Gastroesophageal sphincter (tissue), 4 donors: ENCODE measurements at places on chromosomes 2 and 18.

DNA sequence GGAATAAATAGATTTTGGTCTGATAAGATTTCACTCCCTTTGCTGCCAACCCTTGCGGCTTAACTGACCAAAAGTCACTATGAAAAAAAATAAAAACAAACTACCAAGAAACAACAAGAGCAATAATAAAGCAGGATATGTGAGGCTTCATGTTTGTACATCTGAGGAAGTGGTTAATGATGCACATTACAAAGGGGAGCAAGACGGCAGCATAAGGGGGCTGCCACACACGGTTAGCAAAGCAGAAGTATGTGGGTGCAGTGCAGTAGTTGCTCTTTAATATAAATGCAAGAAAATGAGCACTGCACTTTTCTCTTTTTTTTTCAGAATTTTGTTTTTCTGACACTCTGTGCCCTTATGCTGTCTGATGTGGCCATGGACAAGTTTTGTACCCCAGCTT lies 377.1 kb upstream of the CNTNAP5 start:
- H3K27me3 ChIP-seq = no peaks in the 10 kb centered on the region
- no peak overlapping the region for H3K27ac ChIP-seq
- no peaks in the 10 kb centered on the region for H3K36me3 ChIP-seq
- no peak overlapping the region for H3K4me3 ChIP-seq
- ATAC-seq = no peak

GRCh38 chr2:23777826-23778225 lies 149.1 kb downstream of the ATAD2B start:
- ATAC-seq = no peak
- H3K27ac ChIP-seq = no peak overlapping the region
- H3K27me3 ChIP-seq = no peaks in the 10 kb centered on the region
- H3K4me3 ChIP-seq = no peak overlapping the region
- H3K36me3 ChIP-seq = no peaks in the 10 kb centered on the region
- H3K4me1 ChIP-seq = no peaks in the 10 kb centered on the region

DNA sequence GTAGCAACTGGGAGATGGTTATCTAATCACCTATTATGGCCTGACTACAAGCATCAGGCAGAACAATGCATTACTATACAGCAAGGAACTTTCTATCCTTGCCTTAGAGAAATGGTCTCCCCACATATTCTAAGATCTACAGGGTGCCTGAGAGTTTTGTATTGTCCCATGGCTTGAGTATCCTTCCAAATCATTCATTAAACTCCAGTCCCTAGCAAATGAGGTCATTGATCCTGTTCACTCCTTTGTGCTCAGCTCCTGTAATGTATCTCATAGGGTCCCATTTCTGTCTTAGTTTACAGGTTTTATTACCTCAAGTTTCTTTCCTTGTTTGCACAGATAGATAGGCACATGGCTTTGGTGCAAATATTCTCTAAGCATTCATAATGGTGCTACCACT lies 9.0 kb downstream of the HNMT start:
- peaks cover 12% of the 10 kb centered on the region for H3K4me1 ChIP-seq
- no peak overlapping the region for H3K27ac ChIP-seq
- H3K27me3 ChIP-seq = no peaks in the 10 kb centered on the region
- ATAC-seq = no peak
- H3K36me3 ChIP-seq = peaks cover 22% of the 10 kb centered on the region

- H3K4me1 ChIP-seq = no peaks in the 10 kb centered on the region
- ATAC-seq = no peak
- no peak overlapping the region for H3K4me3 ChIP-seq
- no peaks in the 10 kb centered on the region for H3K36me3 ChIP-seq
- peaks cover 10% of the 10 kb centered on the region for H3K27me3 ChIP-seq
Measured at GRCh38 chr2:9819551-9819950, 23.7 kb upstream of the TAF1B start.

DNA sequence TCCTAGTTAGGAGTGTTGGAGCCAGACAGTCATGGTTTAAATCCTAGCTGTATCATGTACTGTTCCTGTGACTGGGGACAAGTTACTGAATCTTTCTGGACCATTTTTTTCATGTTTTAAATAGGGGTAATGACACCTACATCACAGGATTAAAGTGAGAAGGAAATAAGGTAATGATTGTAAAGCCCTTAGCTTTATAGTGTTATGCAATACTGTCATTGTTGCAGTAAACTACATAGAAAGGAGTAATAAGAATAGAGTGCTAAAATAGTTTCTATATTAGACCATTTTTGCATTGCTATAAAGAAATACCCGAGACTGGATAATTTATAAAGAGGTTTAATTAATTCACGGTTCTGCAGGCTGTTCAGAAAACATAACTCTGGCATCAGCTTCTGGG lies 14.5 kb downstream of the AGPS start:
- no peak overlapping the region for H3K27ac ChIP-seq
- no peak overlapping the region for H3K4me3 ChIP-seq
- H3K27me3 ChIP-seq = no peaks in the 10 kb centered on the region
- H3K36me3 ChIP-seq = no peaks in the 10 kb centered on the region
- peaks cover 31% of the 10 kb centered on the region for H3K4me1 ChIP-seq
- no peak for ATAC-seq

- no peak overlapping the region for H3K27ac ChIP-seq
- no peak for ATAC-seq
- no peak overlapping the region for H3K4me3 ChIP-seq
- H3K4me1 ChIP-seq = peaks cover 7% of the 10 kb centered on the region
Measured at GRCh38 chr2:19178175-19178574, 180.2 kb downstream of the OSR1 start.

DNA sequence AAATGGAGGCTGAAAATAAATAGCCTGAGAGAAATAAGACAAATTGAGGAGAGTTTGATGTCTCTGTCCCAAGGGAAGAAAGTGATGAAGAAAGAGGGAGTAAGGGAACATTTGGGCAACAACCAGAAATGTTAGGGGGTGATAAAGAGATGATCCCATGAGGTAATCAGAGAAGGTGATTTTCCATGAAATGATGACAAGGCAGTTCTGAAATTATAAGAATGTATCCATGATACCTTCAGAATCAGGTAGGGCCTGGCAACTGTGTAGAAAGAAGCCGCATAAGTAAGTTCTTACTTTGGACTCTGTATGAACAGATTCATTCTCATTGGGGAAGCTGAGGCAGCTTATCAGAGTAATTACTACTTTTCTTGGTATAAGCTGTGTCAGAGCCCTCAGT lies 106.1 kb downstream of the THSD7B start:
- H3K27ac ChIP-seq = no peak overlapping the region
- no peak overlapping the region for H3K4me3 ChIP-seq
- no peaks in the 10 kb centered on the region for H3K27me3 ChIP-seq
- no peaks in the 10 kb centered on the region for H3K36me3 ChIP-seq

- no peaks in the 10 kb centered on the region for H3K36me3 ChIP-seq
- no peaks in the 10 kb centered on the region for H3K27me3 ChIP-seq
- no peak for ATAC-seq
- H3K4me1 ChIP-seq = no peaks in the 10 kb centered on the region
Measured at GRCh38 chr2:65605058-65605742, 172.8 kb upstream of the SPRED2 start.

DNA sequence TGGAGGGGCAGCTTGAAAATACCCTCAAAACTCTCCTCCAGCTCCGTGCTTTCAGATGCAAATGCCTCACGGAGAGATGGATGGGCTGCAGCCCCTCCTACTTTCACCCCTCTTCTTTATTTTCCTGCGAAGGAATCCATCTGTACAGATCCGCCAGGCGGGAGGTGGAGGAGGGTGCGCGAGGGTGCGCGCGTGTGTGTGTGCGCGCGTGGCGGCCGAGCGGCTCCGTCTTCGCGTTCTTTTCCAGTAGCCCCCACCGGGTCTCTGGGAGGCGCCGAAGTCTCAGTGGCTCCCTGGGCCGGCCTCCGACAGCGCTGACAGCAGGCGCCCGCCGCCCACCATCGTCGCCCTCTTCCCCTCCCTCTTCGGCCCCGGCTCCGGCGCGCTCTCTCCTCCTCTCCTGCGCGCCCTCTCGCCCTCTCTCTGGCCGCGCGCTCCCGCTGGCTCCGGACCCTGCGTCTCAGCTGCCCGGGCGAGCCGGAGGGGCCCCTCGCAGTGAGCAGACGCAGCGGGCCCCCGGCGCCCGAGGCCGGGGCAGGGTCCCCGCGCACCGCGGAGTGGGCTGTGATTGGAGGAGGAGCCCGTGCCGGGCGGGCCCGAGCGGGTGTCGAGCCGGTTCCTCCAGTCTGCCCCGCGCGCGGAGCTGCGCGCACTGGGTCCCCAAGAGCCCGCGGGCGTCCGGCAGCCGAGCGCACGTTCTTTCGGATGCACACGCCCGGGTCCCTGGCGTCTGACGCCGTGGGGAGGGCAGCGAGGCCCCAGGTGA lies at the start of gene CDH7:
CDH7 (plus strand) TSS at position 624 of the 766 bp plus-strand sequence. CDS start 11,831 bp downstream, outside the sequence.
- H3K27ac ChIP-seq = no peak within 1 kb of the TSS
- no peaks in the 10 kb centered on the region for H3K4me1 ChIP-seq
- no peak within 1 kb of the TSS for H3K4me3 ChIP-seq

GRCh38 chr2:141055531-141055930 lies 1075.3 kb downstream of the LRP1B start:
- no peak overlapping the region for H3K4me3 ChIP-seq
- no peak overlapping the region for H3K27ac ChIP-seq
- no peaks in the 10 kb centered on the region for H3K4me1 ChIP-seq
- no peak for ATAC-seq
- H3K27me3 ChIP-seq = no peaks in the 10 kb centered on the region

GRCh38 chr2:136086253-136087016 lies 31.5 kb downstream of the CXCR4 start:
- no peak overlapping the region for H3K27ac ChIP-seq
- no peaks in the 10 kb centered on the region for H3K27me3 ChIP-seq
- no peaks in the 10 kb centered on the region for H3K4me1 ChIP-seq
- no peaks in the 10 kb centered on the region for H3K36me3 ChIP-seq

GRCh38 chr2:176501617-176502016 lies 232.4 kb downstream of the MTX2 start:
- no peaks in the 10 kb centered on the region for H3K36me3 ChIP-seq
- H3K4me1 ChIP-seq = peaks cover 7% of the 10 kb centered on the region
- no peaks in the 10 kb centered on the region for H3K27me3 ChIP-seq
- H3K4me3 ChIP-seq = no peak overlapping the region

GRCh38 chr18:71797554-71797953 lies 746.6 kb downstream of the CBLN2 start:
- no peak overlapping the region for H3K4me3 ChIP-seq
- H3K36me3 ChIP-seq = no peaks in the 10 kb centered on the region
- ATAC-seq = no peak
- H3K4me1 ChIP-seq = no peaks in the 10 kb centered on the region
- H3K27ac ChIP-seq = no peak overlapping the region
- no peaks in the 10 kb centered on the region for H3K27me3 ChIP-seq

DNA sequence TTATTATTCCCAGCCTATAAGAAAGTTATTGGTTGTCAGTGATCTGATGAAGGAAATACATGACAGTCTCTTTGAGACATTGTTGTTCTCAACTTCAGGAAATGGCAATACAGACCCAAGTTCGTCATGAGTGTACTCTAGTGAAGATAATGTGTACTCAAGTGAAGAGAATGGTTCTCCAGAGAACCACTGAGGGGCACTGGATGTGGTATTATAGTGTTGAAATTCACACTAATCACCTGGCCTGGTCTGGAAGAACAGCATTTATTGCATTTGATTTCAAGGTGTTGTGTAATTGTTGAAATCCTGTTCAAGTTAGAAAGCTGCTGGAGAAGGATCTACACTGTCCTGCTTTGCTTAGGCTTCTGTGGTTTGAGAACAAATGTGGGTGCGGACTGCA lies 23.4 kb upstream of the OTX1 start:
- H3K4me3 ChIP-seq = no peak overlapping the region
- no peak overlapping the region for H3K27ac ChIP-seq
- ATAC-seq = no peak
- H3K4me1 ChIP-seq = no peaks in the 10 kb centered on the region

DNA sequence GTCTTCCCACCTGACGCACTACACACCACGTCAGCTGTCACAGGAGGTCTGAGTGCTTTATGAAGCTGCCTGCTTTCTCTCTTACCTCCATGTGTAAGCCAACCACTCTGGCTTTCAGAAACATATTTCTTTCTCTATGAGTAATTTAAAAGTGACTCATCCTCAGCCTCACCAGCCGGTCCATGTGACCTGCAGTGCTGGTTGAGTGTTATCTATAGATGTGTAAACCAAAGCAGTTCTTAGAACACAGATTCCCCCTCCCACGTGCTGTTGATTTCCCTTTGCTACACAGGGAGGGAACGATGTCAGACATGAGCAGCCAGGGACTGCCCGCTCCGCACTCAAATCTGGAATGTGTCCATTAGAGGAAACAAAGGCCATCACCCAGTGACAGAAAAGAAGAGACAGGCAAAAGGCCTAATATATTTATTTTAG lies 157.8 kb downstream of the BCL2 start:
- H3K4me1 ChIP-seq = peaks cover 63% of the 10 kb centered on the region
- no peaks in the 10 kb centered on the region for H3K27me3 ChIP-seq
- H3K27ac ChIP-seq = peak overlapping the region; percentile 70
- H3K4me3 ChIP-seq = no peak overlapping the region
- ATAC-seq = peak; percentile 84

GRCh38 chr18:45046961-45047360 lies 366.3 kb downstream of the SETBP1 start:
- no peak overlapping the region for H3K27ac ChIP-seq
- H3K36me3 ChIP-seq = no peaks in the 10 kb centered on the region
- peaks cover 3% of the 10 kb centered on the region for H3K4me1 ChIP-seq
- no peaks in the 10 kb centered on the region for H3K27me3 ChIP-seq
- no peak overlapping the region for H3K4me3 ChIP-seq

- no peaks in the 10 kb centered on the region for H3K27me3 ChIP-seq
- H3K27ac ChIP-seq = no peak overlapping the region
- no peaks in the 10 kb centered on the region for H3K36me3 ChIP-seq
- ATAC-seq = no peak
- H3K4me1 ChIP-seq = no peaks in the 10 kb centered on the region
- no peak overlapping the region for H3K4me3 ChIP-seq
Measured at GRCh38 chr18:63741769-63742168, 33.4 kb upstream of the SERPINB7 start.

GRCh38 chr2:88896971-88897370 lies 205.5 kb downstream of the RPIA start:
- peaks cover 24% of the 10 kb centered on the region for H3K27me3 ChIP-seq
- no peaks in the 10 kb centered on the region for H3K4me1 ChIP-seq
- no peak for ATAC-seq
- H3K4me3 ChIP-seq = no peak overlapping the region
- no peaks in the 10 kb centered on the region for H3K36me3 ChIP-seq
- no peak overlapping the region for H3K27ac ChIP-seq

- H3K4me3 ChIP-seq = no peak overlapping the region
- H3K27me3 ChIP-seq = no peaks in the 10 kb centered on the region
- H3K27ac ChIP-seq = no peak overlapping the region
- ATAC-seq = no peak
- no peaks in the 10 kb centered on the region for H3K36me3 ChIP-seq
Measured at GRCh38 chr2:47429795-47430194, 26.8 kb downstream of the MSH2 start.

- ATAC-seq = no peak
- H3K27me3 ChIP-seq = no peaks in the 10 kb centered on the region
- H3K4me1 ChIP-seq = peaks cover 7% of the 10 kb centered on the region
Measured at GRCh38 chr2:217106650-217107014, 246.8 kb upstream of the TNP1 start.

DNA sequence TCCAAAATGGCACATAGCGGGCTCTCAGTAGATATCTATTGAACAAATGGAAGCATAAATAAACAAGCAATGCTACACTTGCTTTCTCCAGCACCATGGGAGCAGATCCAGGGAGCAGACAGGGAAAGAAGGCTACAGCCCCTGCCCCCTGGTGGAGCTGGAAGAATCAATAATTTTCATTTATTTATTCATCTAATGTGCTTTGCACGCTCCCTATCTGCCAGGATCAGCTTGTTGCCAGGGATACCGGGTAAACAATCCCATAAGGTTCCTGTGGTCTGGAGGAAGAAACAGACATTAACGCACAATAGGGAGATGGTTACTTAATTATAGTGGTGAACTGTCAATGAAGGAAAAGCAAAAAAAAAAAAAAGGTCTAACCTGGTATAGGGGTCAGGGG lies 40.1 kb upstream of the CLASP1 start:
- no peak overlapping the region for H3K4me3 ChIP-seq
- peak; percentile 46 for ATAC-seq
- no peaks in the 10 kb centered on the region for H3K4me1 ChIP-seq
